ENCODE measurements at places on chromosomes 16 and 17. TPM values are rescaled to one million over a fixed set of nuclear protein-coding genes. Genes with fewer than 3 reads are reported as not detected.

Gene CCR7
- not detected for total RNA-seq

Gene NPW
- total RNA-seq = not detected

Gene CCDC154
- total RNA-seq = not detected

Gene CLTC
- 463 TPM for total RNA-seq

Gene TP53TG3B
- not detected for total RNA-seq

Gene CHMP1A
- 26.9 TPM for total RNA-seq

Gene FBXO39
- 2.0 TPM for total RNA-seq

Gene SPN
- total RNA-seq = 0.83 TPM

Gene HIGD1B
- total RNA-seq = 8.8 TPM

Gene TP53TG3C
- total RNA-seq = not detected

Gene DCTN5
- 42.3 TPM for total RNA-seq

Gene PCGF2
- 26.5 TPM for total RNA-seq

Measured in uterus (tissue), 4 donors.